ENCODE measurements at places on chromosomes 13 and 19.

GRCh38 chr13:46555722-46556417, 2.9 kb downstream of the LRCH1 start:
- DNase-seq: no peak

- peak; percentile 4 for DNase-seq
Measured at GRCh38 chr13:42110410-42111155, 62.1 kb downstream of the DGKH start.

- DNase-seq: no peak
Measured at GRCh38 chr13:22486490-22486889, 694.3 kb upstream of the SGCG start.

- no peak for DNase-seq
Measured at GRCh38 chr19:39122934-39123731, 2.5 kb upstream of the PAK4 start.
